ENCODE measurements at places on chromosomes 7 and 10.

DNA sequence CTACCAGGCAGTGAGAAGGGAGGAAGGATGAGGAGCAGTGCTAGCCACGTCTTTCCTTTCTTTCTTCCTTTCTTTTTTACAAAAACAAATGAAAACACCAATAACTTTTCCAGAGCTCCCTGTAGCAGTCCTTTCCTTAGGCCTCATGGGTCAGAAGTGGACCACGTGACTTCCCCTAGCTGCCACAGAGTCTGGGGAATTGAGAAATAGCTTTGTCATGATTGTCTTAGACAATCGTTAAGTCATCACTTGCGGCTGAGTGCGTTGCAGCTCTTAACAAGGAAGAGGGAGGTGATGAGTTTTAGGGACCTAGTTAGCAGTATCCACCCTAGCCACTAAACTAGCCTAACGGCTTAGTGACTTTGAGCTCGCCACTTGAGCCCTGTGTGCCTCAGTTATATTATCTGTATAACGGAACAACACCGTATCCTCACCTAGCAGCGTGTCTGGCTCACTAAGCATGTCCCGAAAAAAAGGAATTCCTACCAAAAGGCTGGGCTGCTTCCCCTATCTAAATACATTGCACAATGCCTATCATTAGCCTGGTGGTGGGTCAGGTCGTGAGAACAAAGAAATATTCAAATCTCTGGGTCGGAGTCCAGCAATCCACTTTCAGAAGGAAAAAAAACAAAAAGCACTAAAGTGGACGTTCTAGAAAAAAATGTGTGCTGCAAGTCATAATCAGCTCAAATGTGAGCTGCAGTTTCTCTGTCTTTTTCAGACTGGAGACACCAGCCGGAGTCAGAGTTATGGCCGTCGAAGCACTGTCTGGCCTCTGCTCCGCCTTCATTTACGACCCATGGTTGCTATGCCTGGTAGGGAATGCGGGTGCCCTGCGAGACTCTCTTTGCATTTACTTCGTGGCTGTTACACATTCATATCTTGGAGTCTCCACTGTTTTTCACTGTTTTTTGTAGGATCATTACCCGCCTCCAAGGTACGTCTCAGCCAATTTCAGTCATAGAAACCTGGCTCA, 338.5 kb upstream of the FOXK1 start:
- DNase-seq = no peak

- DNase-seq = no peak
These were observed 1.6 kb downstream of the POLR1F start for GRCh38 chr7:19707240-19707639.

GRCh38 chr7:4265066-4265465, 417.0 kb upstream of the FOXK1 start:
- DNase-seq = no peak

DNA sequence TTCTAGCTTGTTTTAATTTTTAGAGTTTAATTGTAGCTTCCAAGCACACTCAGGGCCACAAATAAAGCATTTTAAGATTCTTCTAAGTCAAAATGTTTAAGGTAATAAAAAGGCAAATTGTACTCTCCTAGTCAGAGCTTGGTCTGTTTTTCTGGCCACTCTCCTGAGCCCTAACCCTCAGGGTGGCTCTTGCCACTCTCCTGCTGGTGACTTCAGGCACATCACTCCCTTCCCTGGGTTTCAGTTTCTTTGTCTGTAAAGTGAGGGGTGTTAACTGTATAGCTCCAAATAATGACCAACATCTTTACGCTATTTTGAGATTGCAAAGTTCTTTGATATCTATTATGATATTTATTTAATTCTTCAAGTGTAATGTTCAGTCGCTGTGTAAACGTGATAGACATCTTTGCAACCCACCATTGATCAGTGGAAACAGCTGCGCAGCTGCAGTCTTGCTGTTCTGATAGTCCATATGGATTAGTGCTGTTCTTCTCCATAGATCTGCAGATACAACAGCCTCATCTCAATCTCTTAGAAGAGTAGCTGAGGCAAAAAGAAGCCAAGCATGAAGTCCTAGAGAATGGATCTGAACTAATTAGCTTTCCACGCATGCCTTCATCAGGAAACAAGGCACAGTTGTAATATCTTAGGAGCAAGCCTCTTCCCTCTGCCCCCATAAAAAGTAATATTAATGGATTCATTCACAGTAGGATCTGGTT, 189.9 kb downstream of the PLPP4 start:
- DNase-seq = no peak

GRCh38 chr7:129949292-129950133, 3.2 kb downstream of the UBE2H start:
- no peak for DNase-seq

DNA sequence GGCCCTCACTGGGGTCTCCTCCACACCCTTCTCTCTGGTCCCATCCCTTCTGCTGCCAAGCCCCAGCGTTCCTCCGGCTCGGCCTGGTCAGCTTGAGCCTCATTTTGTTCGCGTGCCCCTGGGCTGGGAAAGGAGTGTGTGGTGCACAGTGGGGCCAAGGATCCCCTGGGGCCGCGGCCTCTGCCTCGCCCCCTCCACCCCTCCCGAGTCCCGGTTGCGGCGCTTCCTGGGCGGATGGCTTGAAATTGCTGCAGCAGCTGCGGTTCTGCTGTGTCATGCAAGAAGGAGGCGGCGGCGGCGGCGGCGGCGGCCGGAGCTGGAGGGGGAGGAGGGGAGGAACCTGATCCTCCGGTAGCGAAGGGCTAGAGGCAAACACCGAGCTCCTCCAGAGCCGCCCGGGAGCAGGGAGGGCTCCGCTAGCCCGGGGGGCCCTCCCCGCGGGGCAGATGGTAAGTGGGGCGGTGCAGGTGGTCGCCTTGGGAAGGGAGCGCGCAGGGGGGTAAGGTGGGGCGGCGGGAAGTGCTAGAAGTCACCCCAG, 217.8 kb upstream of the MKLN1 start:
- DNase-seq = peak; percentile 62

GRCh38 chr10:93820434-93820833, 62.7 kb downstream of the LGI1 start:
- DNase-seq = no peak

- no peak for DNase-seq
These were observed at the start of gene FAM237B for GRCh38 chr7:90320801-90321494. TSS of gene FAM237B (minus strand) at chr7:90321304. CDS start at chr7:90319748, 1,556 bp downstream.

GRCh38 chr7:144057954-144058353, 9.2 kb downstream of the OR2A5 start:
- no peak for DNase-seq

- no peak for DNase-seq
These were observed 115.9 kb downstream of the CCNY start for GRCh38 chr10:35452171-35452570.

DNA sequence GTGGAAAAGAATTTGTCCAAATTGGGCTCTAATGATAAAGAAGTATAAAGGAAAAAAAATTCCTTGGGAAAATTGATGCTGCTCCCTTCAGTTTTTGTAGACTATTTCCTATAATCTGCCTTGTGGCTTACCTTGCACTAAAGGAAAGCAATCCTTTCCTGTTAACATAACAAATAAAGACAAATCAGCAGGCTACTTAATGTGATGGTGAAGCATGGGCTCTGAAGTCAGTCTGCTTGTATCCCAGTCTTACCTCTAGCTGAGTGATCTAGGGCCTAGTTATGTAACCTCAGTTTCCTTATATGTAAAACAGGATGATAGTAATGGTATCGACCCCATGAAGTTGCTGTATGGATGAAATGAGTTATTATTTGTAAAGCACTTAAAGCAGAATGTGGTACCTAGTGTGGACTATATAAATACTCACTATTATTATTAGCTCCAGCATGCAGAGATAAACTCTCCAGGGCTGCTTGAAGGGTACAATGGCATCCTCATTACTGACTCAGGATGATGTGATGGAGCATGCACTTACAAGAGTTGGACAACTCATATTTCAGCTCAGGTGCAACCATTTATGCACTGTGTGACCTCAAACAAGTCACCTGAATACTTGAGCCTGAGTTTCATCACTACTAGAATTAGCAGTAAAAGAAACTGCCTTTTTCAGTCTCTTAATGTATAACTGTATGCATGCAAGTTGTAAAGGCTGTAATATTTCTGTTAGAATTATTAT, 156.1 kb downstream of the DKK1 start:
- no peak for DNase-seq

- DNase-seq = no peak
These were observed 1.3 kb downstream of the FGFR2 start for GRCh38 chr10:121596689-121597503.

GRCh38 chr7:106968160-106968559, 76.3 kb upstream of the PRKAR2B start:
- DNase-seq = no peak

DNA sequence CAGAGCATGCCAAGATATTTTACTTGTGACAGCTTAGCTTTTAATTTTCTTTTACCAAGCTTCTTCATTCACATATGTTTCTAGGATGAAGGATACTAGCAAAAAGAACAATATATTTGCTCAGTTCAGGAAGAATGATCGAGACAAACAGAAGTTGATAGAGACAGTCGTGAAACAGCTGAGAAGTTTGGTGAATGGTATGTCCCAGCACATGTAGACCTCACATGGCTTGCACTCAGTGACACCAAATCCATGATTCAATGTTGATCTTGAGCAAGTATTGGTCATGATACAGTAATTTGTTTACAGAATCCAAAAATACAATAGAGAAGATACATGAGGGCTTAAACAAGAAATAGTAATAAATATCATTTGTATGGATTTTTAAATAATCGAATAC, 2.5 kb upstream of the CYP26C1 start:
- DNase-seq = no peak

GRCh38 chr10:33122014-33122809, 164.2 kb upstream of the ITGB1 start:
- DNase-seq = no peak

GRCh38 chr10:119415536-119416503, 126.7 kb downstream of the RGS10 start:
- no peak for DNase-seq

DNA sequence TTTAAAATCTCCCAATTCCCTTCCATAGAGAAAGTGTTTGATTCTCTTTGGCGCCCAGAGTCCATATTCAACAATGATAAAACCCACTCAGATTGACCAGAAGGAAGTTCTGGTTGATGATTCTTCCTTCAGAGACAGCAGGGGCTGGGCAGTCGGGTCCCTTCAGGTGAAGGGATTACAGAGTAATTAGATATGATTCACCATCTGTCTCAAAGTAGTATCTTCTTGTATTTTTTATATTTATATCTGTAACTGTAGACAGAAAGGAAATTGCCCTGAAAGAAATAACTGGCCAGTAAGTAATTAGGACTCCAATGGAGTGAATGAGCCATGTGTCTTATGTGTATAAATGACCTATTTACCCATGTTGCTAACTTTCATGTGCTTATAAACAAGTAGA, 156.0 kb downstream of the PLCE1 start:
- DNase-seq = no peak

GRCh38 chr10:106557951-106558733, 606.4 kb downstream of the SORCS1 start:
- DNase-seq = no peak

DNA sequence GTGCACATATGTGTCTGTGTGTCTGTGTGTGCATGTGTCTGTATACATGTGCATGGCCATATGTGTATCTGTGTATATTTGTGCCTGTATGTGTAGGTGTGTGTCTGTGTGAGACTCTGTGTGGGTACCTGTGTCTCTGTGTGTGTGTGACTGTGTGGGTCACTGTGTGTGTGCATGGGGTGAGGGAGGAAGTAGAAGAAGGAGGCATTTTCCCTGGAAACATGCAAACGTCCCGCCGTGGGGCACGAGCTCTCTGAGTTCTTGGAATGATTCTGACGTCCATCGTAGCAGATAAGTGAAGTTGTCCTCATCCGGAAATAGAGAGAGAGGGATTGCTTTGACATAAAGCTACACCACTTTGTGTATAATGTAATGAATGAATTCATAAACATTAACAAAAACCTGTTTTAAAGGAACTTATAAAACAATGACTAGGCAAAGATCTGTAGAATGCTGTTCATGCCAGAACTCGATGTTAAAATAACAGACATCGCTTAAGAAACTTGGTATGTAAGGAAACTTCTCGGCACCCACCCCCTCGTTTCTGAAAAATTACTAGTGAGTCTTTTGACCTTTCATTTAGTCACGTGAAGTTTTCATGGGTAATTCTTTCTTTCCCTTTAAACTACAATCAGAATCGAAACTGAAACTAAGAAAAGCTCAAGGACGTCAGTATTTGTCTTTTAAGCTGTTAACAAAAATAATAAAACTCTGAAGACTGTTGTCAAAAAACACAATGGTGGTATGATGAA, 43.6 kb upstream of the KLF6 start:
- peak; percentile 35 for DNase-seq

DNA sequence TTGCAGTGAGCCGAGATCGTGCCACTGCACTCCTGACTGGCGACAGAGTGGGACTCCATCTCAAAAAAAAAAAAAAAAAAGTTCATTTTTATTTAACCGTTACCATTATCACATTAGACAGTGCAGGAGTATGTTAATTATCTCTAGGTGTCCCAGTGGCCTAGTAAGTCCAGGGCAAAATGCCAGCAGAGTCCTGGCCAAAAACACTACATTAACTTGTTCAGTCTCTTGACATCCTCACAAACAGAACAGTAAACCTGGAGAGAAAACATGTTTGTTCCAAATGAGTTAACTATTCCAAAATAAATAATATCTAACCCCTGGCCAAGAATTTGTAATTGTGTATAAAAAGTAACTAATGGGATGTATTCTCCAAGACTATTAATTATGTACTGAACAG, 43.2 kb downstream of the PTPRZ1 start:
- DNase-seq = no peak

GRCh38 chr7:105245398-105246114, 143.2 kb downstream of the SRPK2 start:
- no peak for DNase-seq

GRCh38 chr10:97999066-97999922, 31.1 kb downstream of the CRTAC1 start:
- DNase-seq = no peak

DNA sequence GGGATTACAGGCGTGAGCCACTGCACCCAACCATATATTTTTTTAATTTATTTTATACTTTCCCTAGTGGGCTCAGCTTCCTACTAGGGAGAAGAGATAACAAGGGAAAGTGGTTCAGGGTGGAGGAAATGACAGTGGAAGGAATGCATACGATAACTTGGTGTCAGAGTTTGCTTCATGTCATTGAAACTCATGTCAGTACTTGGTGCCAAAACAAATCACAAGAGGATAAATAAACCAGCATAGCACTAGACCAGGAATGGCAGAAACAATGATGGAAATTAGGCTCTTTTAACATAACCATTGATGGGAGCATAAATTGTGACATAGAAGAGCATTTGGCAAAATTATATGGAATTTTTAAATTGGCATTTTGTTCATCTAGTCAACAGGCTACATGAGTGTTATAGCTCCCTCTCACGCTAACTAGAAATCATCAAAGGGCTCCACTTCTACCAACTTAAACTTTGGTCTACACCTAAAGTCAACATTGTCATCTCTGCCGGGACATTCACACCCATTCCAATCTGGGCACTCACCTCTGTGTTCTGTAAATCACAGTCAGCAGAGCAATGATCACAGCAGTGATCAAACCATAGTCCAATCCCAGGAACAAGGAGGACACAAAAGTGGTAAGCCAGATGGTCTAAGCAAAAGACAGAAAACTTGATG, 41.2 kb downstream of the PSMC2 start:
- DNase-seq = no peak

DNA sequence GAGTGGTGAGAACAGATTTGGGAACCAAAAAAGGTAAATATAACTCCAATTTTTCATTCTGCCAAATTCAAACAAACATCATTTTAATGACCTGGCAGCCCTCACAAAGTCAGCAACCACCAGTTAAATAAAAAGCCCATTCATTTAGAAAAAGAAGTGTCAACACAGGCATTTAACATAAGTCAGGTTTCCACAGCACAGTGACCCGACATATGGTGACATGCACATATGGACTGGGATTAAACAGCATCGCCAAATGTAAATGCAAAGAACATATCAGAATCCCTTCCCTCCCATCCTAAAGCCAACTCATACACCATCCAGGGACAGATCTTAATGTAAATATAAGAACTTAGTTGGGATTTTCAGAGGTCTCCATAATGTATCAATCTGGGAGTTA, 293.2 kb downstream of the FGFR2 start:
- no peak for DNase-seq
